ENCODE measurements at places on chromosomes 12 and 14.

DNA sequence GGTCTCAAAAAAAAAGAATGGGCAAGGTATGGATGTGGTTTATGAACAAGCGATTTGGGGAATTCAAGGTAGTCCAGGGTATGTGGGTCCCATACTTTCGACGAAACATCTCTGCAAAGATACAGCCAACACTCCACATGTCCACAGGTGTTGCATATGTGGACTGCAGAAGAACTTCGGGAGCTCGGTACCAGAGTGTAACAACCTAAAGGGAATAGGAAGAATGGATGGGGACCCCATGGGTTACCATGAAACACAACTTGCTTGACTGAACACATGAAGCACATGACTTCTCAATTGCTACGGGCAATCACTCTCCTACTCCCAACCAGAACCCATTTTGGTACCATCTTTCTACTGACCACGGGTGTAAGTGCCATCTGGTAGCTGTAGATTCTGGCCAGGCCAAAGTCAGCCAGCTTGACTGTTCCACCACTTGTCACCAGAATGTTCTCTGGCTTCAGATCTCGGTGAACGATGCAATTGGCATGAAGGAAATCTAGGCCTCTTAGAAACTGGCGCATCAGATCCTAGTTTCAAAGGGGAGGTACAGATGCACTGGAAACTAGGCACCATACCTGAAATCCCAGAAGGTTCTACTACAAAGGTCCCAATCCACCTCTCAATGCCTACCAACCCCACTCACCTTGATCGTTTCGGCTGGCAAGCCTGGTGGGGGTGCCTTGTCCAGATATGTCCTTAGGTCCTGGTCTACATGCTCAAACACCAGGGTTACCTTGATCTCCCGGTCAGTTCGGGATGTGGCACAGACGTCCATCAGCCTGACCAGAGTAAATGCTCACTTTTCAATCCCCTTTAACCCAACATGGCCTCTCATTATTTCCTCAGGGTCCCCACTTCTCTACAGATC is 1.3 kb downstream of the CDK4 start:
- DNase-seq = peak; percentile 17

DNA sequence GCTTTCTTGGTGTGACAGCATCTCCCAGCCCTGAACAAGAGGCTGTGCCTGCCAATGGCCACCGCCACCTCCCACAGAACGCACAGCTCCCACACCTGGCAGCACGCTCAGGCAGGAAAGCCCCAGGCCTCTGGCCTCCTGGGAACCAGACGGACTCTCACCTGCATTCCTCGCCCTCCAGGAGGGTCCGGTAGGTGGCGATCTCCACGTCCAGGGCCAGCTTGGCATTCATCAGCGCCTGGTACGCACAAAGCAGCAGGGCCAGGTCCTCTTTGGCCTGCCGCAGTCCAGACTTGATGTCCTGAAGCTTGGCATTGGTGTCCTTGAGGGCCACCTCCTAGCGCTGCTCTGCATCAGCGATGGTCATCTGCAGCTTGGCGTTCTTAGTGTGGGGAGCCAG is 12.1 kb upstream of the KRT77 start:
- DNase-seq = peak; percentile 16

- DNase-seq = no peak
These were observed 2.7 kb downstream of the PRPH start for GRCh38 chr12:49297695-49298060.

GRCh38 chr14:43706900-43707299 is 800.2 kb downstream of the FSCB start:
- no peak for DNase-seq

GRCh38 chr12:3278681-3279414 is 201.7 kb downstream of the TSPAN9 start:
- no peak for DNase-seq

DNA sequence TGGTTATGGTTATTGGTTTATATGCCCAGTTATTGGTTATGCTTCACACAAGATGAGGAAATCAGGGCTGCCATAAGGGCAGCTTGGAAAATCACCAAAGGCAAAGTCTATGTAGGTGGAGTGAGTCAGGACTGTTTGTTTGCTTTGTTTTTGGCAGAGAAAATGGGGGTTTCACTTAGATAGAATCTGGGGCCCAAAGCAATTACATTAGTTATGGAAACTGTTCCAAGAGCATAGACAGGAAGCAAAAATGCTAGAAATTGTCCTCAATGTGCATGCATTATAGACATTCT is 2.2 kb downstream of the VAMP1 start:
- DNase-seq = no peak

GRCh38 chr14:65461730-65462129 is 49.2 kb downstream of the FUT8 start:
- DNase-seq = no peak

DNA sequence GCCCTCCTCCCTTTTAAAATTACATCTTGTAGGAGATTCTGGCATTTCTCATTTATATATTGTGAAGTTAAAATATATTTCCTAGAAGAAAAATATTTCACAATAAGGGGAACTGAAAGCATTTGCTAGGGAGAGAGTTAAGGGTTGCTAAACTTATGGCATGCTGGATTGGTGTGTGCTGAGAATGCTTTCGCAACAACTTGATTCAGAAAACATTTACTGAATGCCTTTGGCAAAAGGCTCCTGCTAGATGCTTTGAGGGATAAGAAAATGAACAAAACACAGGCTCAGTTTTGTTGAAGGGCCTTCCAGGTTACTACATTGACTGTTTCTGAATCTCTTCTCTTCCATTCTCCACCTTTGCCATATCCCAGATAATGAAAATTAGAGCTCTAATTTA is 67.5 kb downstream of the DIP2B start:
- DNase-seq = no peak

DNA sequence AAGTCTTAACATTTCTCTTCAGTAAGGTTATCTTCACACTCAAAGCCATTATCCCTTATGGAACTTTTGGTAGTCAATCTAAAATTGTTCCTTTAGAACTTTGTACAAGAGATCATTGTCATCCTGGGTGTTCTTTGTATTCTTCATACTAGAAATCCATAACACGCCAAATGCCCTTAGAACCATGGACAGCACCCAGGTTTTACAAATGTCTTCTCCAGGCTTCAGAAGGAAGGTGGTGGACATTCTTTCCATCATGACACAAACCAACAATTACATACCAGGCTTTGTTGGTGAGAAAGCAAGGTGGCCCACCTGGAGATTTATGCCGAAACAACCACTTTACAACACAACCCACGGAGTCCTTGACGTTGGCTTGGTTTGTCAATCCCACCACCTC is 365.6 kb upstream of the TBX3 start:
- DNase-seq = no peak

- DNase-seq = no peak
These were observed 61.7 kb upstream of the BCL2L14 start for GRCh38 chr12:12008931-12009611.

DNA sequence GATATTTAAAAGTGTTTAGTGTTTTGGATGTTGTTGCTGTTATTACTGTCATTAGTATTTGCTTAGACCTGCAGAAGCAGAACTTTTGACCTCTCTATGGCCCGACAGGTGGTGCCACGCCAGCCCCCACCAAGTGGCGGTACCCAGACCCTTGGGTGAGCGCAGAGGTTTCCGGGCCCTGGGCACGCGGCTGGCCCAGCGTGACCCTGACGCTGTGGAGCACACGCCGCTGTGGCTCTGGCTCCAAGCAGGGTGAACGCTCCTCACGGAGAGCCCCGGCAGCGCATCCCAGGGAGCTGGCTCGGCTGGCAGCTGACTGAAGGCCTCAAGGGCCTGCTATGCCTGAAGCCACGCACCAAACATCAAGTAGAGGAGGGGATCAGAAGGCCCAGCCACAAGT is 22.6 kb downstream of the SLC25A47 start:
- DNase-seq = no peak

- no peak for DNase-seq
These were observed 108.5 kb downstream of the SLC38A1 start for GRCh38 chr12:46160101-46160980.

GRCh38 chr14:45553981-45554380 is 301.0 kb upstream of the MIS18BP1 start:
- DNase-seq = no peak

GRCh38 chr14:98278800-98279199 is 993.2 kb downstream of the BCL11B start:
- no peak for DNase-seq

- no peak for DNase-seq
These were observed 133.9 kb downstream of the SPTSSA start for GRCh38 chr14:34328178-34328577.

GRCh38 chr12:27652174-27652763 is 44.0 kb upstream of the REP15 start:
- peak; percentile 51 for DNase-seq

GRCh38 chr12:49233842-49234526 is 30.9 kb upstream of the TUBA1C start:
- DNase-seq = no peak

- DNase-seq = no peak
These were observed 21.7 kb upstream of the GPATCH2L start for GRCh38 chr14:76129851-76130576.

DNA sequence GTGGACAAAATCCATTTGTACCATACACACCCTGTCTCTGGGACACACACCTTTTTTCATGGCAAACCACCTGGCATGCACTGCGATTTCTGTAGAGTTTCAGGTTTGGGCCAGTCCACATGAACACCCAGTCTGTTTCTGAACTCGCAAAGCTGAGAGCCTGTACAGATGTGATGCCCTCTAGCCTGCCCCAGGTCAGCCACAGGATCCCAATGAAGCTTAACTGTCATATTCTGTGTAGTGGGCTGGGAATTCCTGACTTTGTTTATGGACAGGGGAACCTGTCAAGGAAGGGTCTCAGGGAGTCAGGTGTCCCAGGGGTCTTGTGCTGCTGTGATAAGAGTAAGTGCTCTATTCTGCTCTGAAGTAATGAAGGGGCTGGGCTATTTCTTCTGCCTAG is 39.8 kb downstream of the CPM start:
- no peak for DNase-seq

- DNase-seq = no peak
These were observed 196.0 kb downstream of the RAD51B start for GRCh38 chr14:68015356-68016254.

DNA sequence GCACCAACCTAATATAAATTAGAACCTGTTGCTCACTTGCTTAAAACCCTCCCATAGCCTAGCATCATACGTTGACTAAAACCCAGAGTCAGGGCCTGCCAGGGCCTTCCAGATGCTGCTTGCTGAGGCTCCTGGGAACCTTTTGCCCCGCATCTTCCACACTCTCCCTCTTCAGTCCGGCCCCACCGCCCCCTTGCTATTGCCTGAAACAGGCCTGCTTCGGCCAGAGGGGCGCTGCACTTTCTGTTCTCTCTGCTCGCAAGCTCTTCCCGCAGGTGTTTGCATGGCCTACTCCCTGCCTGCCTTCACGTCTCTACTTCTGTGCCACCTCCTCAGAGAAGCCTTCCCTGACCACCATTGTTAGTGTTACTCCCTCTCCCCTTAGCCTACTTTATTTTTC is 13.7 kb upstream of the TCTN2 start:
- no peak for DNase-seq

DNA sequence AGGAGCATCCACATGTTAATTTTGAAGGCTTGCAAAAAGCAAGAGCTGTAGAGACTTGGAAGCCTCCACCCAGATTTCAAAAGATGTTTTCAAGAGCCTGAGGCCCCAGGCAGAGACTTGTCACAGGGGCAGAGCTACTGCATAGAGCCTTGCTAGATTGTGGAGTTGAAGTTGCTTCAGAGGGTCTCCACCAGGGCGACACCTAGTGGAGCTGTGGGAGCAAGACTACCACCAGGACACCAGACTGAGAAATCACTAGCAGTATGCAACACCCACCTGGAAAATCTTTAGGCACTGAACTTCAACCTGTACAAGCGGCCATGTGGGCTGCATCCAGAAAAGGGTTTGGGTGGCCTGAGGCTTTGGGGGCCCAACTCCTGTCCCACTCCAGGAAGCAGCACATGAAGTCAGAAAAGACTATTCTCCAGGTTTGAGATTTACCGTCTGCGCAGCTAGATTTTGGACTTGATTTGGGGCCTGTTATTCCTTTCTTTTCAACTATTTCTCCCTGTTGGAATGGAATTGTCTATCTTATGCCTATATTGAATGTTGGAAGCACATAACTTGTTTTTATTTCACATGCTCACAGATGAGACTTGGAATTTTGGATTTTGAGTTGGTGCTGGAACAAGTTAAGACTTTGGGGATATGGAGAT is 508.6 kb downstream of the FLRT2 start:
- no peak for DNase-seq

DNA sequence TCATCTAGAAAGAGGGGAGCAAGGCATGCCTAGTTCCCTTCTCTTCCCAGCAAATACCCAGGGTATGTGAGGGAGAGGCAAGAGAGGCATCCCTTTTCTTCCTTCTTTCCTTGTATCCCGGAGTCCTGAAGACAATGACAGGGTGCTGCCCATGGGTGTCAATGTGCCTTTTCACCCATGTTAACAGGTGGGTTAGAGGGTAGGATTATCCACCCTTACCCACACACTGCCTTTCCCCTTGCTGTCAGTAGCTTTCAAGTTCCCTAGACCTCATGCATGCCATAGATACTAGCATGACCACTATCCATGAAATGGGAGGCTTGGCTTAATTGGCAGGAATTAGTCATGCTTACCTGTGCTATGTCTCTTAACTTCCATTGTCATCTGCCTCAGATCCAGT is 36.3 kb upstream of the PCNX1 start:
- no peak for DNase-seq

DNA sequence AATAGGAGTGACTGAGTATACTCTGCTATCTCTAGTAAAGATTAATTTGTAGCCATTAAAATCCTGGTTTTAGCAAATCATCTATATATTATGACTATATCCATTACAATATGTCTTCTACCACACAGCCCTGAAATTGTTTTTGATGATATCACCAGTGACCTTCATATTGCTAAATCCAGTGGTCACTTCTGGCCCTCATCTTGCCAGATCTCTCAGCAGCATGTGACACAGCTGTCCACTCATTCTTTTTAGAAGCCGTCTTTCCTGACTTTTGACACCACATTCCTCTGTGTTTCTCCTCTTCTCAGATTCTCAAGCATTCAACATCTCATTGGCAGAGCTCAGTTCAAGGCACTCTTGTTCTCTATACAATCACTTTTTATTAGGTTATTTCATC is 54.9 kb downstream of the CPNE8 start:
- no peak for DNase-seq

- no peak for DNase-seq
These were observed 232.6 kb upstream of the TBX3 start for GRCh38 chr12:114916541-114916940.

GRCh38 chr12:111976291-111976690 is 36.7 kb downstream of the TMEM116 start:
- DNase-seq = no peak

Data from hematopoietic multipotent progenitor cell treated with erythropoietin and hydrocortisone succinate and interleukin-3 and kit ligand, for 17 days (in vitro differentiated cells).